ENCODE measurements at places on chromosomes 2 and 18.

DNA sequence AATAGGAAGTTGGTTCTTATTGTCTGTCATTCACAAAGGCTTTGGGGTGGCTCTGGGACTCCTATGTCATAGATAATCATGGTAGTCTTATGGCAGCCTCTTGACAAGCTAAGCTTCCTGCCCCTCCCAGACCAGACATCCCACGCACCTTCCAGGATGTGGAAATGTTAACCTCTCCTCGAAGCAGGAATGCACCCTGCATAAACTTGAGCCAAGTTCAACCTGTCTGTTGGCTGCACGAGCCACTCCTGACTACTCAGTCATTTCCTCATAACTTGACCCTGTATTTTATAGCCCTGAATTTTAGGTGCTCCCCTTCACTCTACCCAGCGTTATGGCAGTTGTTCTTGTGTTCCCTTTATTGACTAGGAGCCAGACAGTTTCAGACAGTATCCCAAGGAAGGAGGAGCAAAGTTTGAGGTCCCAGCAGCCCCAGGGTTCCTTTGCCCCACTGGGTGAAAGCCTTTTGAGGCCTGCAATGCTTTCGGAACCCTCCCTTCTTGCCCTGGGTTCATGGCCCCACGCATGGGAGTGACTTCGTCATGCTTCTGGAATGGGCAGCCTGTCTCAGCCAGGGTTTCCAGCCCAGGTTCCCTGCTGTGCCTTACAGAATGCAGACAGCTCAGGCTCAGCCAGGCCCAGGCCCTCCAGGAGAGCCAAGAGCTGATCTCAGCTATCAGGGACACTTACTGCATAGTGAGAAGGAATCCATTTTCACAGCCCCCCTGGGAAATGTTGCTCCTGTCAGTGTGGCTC, 15.6 kb upstream of the INO80C start:
- DNase-seq, result no peak

GRCh38 chr2:29001806-29002205, 20.7 kb downstream of the TOGARAM2 start:
- no peak for DNase-seq

GRCh38 chr2:12236136-12236844, 480.4 kb upstream of the TRIB2 start:
- no peak for DNase-seq

- no peak for DNase-seq
These were observed 86.9 kb upstream of the EML6 start for GRCh38 chr2:54636415-54637139.

DNA sequence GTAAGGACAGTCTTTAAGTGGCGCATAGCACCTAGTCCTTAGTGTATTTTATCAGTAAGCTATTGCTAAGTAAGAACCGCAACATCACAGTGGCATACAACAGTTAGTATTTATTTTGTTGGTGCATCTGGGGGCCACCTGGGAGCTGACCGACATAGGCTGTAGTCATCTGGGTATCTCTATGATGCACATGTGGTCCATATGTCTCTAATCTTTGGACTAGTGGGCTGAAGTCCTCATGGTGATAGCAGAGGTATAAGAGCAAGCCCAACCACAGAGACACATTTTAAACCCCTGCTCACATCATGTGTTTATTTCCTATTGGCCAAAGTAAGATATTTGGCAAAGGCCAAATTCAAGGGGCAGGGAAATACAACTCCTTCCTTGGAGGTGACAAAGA, 2.9 kb downstream of the CAMKMT start:
- no peak for DNase-seq

- DNase-seq, result no peak
These were observed 183.9 kb downstream of the RAD51AP2 start for GRCh38 chr2:17334300-17334699.

GRCh38 chr18:73296686-73297085, 428.9 kb upstream of the NETO1 start:
- no peak for DNase-seq

DNA sequence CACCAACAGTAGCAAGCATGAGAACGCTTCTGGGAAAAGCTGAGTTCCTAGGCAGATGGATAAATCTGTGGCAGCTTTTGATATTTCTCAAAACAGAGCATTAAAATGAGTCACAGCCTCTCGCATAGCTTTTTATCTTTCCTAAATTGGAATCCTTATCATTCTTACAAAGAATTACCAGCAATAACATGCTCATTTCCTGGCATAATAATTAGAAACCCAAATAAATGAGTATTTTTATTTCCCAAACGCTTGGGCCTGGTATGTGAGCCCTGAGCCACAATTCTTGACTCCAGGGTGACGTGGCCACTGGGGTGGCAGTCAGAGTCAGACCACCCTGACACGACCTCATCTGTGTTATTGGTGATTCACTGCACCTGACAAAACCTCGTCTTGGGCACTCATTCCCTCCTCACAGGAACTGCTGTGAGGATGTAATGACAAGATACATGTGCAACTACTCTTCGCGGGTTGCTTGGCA, 210.7 kb downstream of the ARL4C start:
- DNase-seq, result no peak

DNA sequence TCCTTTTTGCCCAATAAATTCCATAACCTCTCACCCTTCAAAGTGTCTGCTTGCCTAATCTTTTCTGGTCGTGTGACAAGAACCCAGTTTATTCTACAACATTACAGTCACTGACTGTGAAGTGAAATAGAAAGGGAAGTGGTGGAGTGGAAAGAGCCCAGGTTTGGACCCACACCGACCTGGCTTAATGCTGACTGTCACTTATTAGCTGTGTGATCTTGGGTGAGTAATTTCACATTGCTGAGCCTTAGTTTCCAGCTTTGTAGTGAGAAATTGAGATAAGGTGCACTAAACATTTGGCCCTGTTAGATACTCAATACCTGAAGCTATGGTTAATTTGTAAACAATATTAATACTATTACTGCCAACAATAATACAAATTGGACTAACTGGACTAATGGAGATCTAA, 291.1 kb downstream of the AGPS start:
- DNase-seq, result no peak

- DNase-seq, result peak; percentile 2
These were observed 172.9 kb upstream of the SETBP1 start for GRCh38 chr18:44507729-44508325.

DNA sequence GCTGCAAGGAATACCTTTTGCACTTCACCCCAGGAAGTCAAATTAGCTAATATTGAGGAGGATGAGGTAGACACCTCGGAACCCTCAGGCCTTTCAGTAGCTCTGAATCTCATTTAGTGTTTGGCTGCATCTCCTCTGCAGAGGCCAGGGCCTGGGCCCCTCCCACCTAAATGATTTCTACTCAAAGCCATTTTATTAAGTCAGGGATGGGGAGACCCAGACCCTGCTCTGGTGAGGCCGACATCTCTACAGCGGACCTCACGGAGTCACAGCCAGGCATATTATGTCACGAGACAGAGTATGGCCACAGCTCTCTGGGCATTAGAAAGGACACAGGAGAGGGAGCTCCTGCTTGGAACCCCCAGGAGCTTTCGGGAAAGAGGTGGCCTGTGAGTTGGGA, 305.5 kb downstream of the ALK start:
- no peak for DNase-seq

GRCh38 chr2:64695721-64696261, 42.1 kb upstream of the SERTAD2 start:
- no peak for DNase-seq

DNA sequence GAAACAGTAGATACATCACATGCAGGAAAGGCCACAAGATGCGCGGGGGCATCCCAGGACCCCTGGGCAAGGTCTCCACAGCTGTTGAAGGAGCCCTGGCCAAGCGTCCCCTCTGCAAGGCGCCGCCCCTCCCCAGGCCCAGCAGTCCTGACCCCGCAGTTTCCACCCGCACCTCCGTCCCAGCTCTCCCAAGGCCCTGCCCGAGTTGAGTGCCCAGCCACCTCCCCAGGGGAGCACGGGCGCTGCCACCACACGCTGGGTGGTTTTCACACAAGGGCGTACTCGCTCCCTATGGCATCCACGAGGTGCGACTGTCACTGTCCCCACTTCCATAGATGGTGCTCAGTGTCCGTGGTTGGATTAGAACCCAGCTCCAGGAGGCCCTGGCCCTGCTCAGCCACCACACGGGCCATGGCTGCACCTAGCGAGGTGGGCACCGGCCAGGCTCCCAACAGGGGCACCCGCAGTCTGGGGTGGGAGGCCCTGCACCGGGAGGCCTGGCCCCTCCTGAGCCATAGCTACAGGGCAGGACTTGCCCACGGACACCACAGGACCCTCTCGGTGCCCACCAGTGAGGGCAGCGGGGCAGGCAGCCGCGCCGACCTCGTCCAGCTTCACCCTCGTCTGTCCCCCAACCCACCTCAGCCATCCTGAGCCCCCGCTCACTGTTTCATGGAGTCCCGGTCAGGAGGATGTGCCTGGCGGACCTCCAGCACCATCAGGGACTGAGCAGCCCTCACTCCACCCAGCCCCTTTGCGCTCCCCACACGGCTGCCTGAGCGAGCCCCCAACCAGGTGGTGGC, 36.0 kb downstream of the KIF1A start:
- DNase-seq, result no peak

- no peak for DNase-seq
These were observed 24.1 kb downstream of the ODC1 start for GRCh38 chr2:10424051-10424450.

DNA sequence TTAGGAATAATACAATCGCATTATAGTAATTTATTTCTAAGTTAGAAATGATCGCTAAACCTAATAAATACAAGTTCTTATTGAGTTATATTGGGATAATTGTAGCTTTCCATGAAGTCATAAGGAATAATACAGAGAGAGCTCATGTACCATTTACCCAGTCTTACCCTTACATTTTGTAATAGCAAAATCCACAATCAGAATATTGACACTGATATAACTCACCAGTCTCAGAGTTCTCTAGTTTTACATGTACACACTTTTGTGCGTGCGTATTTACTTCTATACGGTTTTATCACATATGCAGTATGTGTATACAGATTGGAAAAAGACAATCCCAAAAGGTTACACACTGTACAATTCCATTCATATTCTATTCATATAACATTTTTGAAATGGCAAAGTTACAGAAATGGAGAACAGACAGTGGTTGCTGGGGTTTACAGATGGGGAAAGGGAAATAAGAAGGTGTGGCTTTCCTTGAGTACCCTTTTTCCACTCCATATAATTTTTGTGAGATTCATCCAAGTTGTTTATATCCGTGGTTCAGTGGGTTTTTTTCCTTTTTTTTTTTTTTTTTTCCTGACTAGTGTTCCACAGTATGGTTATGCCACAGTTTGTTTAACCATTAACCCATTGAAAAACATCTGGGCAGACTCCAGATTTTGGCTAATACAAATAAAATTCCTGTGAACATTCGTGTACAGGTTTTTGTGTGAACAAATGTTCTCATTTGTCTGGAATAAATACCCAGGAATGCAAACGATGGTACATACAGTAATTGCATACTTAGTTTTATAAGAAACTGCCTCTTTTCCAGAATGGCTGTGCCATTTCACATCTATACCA, 117.2 kb downstream of the HNMT start:
- no peak for DNase-seq

DNA sequence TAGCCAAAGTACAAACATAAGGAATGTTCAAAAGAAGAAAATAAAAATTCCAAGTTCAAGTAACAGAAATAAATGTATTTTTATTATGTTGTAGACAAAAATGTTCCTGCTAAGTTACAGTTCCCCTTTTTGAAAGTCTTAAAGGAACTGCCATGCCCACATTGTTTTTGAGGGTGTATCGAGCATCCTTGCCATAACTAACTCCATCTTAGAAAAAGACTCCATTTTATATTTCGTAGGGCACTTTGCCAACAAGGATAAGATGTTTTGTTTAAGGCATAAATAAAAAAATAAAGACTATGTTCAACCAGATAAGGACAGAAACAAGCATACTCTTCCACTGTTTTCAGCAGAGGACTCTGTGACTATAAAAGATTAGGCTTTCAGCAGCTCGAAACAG, 67.3 kb downstream of the TMEM237 start:
- DNase-seq, result no peak

DNA sequence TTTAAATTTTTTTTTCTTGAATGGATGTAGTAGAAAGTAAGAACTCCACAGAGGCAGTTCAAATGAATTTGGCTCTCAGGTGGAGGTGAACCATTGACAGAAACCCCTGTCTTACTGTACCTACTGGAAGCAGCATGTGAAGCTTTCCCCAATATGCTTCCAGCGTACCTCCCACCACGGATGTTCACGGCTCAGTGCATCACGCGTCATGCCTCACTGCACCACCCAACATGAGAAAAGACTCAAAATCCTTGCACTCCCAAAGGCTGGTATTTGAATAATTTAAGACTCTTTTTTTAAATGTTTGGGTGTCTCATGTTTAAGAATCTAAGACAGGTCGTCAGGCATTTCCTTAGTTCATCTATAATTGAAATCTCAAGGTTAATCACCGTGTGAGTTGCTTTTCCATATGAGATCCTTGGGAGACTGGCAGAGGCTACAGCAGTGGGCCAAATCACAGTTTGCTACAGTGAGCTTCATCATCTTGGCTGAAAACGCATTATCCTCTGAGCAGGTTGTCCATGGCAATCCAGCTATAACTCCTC, 846.4 kb downstream of the DCDC2C start:
- no peak for DNase-seq

DNA sequence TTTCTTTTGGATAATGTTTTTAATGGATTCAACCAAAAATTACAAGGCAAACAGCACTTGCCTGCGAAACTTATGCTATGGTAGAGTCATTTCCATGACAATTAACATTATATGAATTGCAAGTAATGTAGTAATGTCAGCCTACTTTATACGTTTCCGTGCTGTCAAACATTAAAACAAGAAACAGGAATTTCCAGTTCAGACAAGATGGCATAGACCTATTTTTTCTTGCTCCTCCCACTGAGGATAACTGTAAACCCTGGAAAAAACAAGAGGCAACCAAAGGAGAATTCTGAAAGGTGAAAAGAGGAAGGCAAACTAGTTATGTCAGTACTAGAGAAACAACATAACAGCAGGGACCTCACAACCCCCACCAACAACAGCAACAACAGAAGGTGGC, 170.7 kb downstream of the DIS3L2 start:
- no peak for DNase-seq

DNA sequence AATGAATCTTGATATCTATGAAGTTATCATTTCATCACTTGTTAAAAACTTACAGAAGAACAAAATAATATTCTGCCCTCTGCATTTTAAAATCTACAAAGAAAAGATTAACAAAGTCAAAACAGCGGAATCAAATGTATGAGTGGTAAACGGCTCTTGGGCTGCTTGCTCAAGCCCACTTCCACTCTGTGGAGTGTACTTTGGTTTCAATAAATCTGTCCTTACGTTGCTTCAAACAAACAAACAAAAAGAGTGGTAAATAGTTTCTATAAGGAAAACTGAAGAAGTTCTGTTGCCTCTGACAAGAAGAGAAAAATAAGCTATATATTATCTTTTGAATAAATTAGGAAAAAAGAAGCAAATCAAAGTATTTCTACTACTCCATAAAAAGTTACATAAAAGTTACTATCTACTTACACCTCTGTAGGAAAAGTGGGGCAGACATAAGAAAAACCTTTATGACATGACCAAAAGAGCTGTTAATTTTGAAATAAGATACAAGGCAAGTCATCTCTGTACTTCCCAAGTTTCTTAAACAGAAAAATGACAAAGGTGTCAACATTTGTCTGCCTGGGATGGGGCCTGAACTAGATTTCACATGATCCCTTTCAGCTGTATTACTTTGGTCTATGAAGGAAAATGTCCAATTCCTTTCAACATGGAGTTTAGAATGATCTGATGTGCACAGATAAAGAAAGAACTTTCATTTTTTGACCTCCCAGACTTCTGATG, 56.5 kb downstream of the MGAT4A start:
- no peak for DNase-seq

GRCh38 chr2:144751142-144751905, 231.4 kb upstream of the ZEB2 start:
- no peak for DNase-seq

- no peak for DNase-seq
These were observed 16.0 kb downstream of the PDCD1 start for GRCh38 chr2:241842620-241843211.
